Activated T-cell treated with anti-CD3 and anti-CD28 coated beads, Interleukin-2, amount 50 U/mL, for 4 hours (primary cell): ENCODE measurements at places on chromosomes 13 and 19. TPM values are rescaled to one million over a fixed set of nuclear protein-coding genes. Genes with fewer than 3 reads are reported as not detected.
A peak's percentile ranks its signal among the peaks of the same experiment; 100 is the strongest.

GRCh38 chr13:23805122-23805521 lies 84.1 kb downstream of the MIPEP start:
- no peak for DNase-seq

GRCh38 chr13:110714797-110715394 lies 1.4 kb downstream of the ING1 start:
- DNase-seq, result peak; percentile 34

DNA sequence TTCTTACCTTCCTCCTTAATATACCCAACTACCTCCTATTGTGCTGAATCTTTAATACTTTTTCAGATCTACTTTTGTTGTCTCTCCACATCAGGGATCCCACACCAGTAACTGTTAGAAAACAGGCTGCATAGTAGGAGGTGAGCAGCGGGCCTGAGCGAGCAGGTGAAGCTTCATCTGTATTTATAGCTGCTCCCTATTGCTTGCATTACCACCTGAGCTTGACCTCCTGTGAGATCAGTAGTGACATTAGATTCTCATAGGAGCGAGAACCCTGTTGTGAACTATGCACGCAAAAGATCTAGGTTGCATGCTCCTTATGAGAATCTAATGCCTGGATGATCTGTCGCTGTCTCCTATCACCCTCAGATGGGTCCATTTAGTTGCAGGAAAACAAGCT lies 279.8 kb downstream of the DIAPH3 start:
- no peak for DNase-seq

GRCh38 chr13:58056426-58056825 lies 424.9 kb downstream of the PCDH17 start:
- DNase-seq, result no peak

DNA sequence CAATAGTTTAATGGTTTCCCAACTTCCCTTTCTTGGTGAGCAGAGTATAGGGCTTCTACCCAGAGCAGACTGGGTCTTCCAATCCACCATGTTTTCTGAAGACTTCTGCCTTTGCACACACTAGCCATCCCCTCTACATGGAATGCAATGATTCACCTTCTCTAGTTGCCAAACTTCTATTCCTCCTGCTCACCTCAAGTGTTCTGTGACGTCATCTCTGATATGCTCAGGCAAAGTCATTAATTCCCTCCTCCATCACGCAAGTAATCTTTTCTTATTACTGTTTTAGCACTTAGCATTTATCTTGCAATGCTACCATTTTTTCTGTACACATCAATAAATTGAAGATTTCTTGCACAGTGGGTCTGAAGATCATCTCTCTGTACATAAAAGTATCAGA lies 174.2 kb downstream of the RBM26 start:
- no peak for DNase-seq

DNA sequence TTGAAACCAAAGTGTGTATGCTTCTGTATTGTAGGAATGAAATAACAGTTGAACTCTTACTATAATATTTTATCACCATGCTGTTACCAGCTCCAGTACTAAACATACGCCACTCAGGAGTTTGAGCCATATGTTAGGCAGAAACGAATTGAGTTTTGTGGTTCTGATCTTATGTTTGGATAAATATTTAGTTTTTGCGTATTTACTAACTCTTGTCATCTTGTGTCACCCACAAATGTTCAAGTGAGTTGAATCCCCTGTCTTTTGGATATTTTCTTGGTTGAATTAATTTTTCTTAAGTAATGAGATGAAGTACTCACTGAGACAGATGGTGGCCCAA lies 1.5 kb downstream of the FNDC3A start:
- DNase-seq, result no peak

- DNase-seq, result no peak
These were observed 407.2 kb downstream of the KCNRG start for GRCh38 chr13:50422181-50423148.

DNA sequence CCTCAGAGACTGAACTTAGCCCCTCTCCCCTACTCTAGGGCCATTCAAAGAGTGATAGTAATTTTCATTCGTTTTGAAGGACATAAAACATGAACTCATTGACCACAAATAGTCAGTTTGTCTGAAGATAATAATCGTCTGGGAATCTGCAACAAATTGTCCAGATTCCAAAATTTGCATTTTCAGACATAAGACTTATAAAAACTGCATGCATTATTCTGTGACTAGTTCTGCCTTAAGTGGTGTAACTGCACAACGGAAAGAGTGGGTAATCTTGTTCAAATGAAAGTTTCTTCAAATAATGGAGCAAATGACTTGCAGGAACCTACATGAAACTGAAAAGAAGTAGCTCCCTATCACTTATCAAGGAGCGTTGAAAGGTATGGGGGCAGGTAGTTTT lies 8.4 kb downstream of the CSNK1A1L start:
- DNase-seq, result no peak

GRCh38 chr13:83773961-83774360 lies 108.3 kb downstream of the SLITRK1 start:
- DNase-seq, result no peak

GRCh38 chr13:88068975-88069374 lies 397.8 kb downstream of the SLITRK5 start:
- DNase-seq, result no peak

DNA sequence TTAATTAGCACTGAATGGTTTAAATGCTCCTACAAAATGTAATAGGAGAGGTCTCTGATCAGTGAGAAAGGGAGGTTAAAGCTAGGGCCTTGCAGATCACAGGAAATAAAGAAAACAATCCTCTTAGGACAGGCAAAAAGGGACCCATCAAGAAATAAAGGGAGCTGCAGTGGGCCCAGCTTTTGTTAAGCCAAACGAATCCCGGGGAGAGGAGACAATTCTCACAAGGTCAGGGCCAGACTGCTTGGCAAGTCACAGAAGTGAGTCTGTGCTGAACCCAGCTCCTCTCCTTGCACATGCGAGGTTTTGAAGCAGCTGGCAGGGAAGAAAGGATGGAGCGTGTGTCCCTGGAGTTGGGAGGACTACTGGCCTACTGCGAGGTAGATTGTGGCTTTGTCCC lies 285.8 kb downstream of the COG6 start:
- no peak for DNase-seq

- no peak for DNase-seq
These were observed 13.7 kb downstream of the ACTN4 start for GRCh38 chr19:38661136-38661535.

- DNase-seq, result no peak
These were observed 161.8 kb upstream of the SERP2 start for GRCh38 chr13:44211704-44212346.

DNA sequence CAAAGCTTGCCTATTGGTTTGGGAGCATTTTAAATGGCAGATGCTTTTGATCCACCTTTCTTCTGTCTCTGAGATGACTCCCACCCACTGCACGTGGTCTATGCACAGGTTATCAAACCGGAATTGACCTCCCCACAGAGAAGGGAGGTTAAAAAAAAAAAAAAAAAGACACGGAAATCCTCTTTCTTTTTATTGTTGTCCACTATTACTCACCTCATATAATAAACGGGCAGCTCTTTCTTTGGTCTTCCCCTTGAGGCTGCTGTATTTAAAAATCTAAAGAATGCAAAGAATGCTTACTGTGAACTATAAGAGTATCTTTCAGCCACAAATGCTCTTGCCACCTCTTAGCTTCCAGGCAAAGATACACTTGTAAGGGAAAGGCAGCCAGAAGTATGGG lies 329.7 kb downstream of the NDFIP2 start:
- DNase-seq, result no peak

DNA sequence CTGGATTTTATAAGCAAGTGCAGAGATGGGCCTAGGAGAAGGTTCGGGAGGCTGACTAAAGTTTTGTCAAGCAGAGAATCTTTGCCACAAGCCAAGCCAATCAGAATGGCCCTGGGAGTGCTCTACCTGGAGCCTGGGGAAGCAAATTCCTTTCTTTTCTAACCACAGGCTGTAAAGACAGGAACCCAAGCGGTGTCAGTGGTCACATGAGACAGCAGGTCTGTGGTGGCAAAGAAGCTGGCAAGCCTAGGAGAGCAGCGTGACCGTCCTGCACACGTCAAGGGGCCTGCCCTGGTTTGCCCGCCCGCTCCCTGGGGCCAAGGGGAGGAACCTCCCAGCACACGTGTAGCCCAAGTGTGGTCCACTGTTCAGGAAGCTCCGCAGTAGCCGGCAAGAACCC lies 90.8 kb downstream of the IPO5 start:
- no peak for DNase-seq

GRCh38 chr13:30371649-30372265 lies 50.5 kb upstream of the UBE2L5 start:
- DNase-seq, result peak; percentile 54

Gene LSR
- total RNA-seq, result 17.1 TPM

Gene TSSK6
- total RNA-seq, result 3.6 TPM

Gene KLK2
- total RNA-seq, result not detected

Gene ZNF814
- 22.0 TPM for total RNA-seq

Gene N4BP2L2
- 59.7 TPM for total RNA-seq

Gene KLF2
- 2.5 TPM for total RNA-seq

Gene KCNJ14
- total RNA-seq, result 3.1 TPM
